ENCODE measurements at places on chromosomes 6 and 20.

DNA sequence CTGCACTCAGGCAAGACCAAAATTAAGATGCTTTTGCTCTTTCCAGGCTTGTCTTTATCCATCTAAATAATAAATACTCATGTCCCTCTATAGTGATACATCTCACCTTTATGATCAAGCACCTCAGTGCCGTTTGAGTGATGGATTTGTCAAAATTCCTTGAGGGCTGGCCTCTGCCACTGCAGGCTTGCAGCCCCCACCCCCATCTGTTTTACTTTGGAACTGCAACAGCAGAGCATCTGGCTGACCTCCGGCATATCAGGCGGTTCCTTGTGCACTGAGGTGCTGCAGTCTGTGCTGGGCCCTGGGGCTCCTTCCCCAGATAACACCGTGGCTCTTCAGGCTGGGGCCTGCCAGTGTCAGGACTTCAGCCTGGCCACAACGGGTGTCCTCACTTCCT, 386.9 kb downstream of the CDH26 start:
- DNase-seq, result no peak

DNA sequence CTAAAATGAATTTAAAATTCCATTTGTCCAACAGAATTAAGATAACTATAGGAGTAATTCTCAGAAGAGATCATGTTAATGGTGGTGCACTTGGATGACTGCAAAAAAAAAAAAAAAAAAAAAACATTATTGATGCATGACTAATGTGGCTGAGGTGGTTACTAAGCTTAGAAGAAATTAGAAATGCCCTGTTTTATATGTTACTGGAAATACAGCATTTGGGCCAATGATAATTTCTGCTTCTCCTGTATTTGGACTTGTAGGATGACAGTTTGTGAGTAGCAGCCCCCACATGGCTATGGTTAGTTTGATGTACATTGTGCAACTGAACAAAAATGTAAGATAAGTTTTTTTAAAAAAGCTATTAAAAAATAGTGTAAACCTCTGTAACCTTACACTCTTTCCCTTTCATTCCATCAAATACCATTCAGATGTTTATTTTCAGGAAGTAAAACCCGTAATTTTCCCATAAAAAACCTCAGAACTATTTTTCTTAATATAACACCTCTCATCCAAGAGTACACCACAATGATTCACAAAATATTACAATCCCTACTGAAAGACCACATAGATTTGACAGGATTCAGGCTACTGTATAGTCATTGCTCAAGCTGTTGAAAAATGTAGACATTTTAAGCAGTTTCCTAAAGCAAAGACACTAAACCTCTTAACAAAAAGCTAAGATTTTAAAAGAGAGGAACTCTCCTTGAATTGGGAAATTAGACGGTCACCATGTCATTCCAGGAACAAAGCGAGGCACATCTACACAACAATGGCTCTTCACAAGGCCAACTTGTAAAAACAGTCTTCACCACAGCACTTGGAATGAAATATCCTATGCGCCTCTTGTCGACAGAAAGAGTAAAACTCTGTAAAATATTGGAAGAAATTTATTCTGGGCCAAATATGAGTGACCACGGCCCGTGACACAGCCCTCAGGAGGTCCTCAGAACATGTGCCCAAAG, 83.0 kb downstream of the WDR27 start:
- no peak for DNase-seq

GRCh38 chr6:150813319-150813992, 52.0 kb upstream of the MTHFD1L start:
- DNase-seq, result no peak

GRCh38 chr6:137136065-137136464, 37.4 kb downstream of the IL22RA2 start:
- DNase-seq, result no peak

DNA sequence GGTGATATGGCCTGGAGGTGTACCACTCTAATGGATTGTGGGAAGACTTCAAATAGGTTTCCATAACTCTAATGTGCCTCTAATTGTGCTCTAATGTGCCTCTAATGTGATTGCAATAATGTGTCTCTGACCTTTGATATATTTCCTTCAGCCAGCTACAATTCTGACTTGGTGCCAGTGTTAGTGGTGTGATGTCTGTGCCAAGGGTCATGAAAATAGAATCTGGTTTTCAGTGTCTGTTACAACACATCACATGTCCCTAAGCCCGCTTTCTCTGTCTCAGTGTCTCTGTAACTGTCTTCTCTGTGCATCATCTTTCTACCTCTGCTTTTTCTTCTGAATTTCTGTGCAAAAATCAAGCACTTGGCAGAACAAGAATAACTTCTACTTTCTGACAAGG, 77.2 kb upstream of the ECI2 start:
- no peak for DNase-seq
